ENCODE measurements at places on chromosomes 13 and 19.

- no peak for DNase-seq
Measured at GRCh38 chr13:110403315-110403714, 96.2 kb downstream of the COL4A2 start.

- no peak for DNase-seq
Measured at GRCh38 chr13:46947425-46948191, 50.8 kb upstream of the HTR2A start.

DNA sequence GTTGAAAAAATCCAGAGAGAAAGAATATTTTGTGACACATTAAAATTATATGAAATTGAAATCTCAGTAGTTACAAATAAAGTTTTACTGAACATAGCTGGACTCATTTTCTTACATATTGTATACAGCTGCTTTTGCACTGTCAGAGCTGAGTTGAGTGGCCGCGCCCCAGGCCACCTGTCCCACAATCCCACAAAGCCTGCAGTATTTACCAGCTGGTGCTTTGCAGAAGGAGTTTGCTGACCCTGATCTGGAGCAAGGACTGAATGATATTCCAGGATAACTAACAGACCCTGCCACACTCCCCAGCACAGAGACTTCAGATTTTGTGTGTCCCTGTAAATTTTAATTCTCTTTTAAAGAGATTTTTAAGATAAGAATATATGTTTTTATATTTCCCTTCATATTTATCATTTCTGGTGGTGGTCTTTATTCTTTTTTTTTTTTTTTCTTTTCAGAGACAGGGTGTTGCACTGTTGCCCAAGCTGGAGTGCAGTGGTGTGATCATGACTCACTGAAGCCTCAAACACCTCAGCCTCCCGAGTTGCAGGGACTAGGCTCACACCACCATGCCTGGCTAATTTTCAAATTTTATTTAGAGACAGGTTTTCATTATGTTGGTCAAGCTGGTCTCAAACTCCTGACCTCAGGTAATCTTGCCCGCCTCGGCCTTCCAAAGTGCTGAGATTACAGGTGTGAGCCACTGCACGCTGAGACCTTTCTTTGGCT lies 48.5 kb downstream of the TDRD12 start:
- no peak for DNase-seq

DNA sequence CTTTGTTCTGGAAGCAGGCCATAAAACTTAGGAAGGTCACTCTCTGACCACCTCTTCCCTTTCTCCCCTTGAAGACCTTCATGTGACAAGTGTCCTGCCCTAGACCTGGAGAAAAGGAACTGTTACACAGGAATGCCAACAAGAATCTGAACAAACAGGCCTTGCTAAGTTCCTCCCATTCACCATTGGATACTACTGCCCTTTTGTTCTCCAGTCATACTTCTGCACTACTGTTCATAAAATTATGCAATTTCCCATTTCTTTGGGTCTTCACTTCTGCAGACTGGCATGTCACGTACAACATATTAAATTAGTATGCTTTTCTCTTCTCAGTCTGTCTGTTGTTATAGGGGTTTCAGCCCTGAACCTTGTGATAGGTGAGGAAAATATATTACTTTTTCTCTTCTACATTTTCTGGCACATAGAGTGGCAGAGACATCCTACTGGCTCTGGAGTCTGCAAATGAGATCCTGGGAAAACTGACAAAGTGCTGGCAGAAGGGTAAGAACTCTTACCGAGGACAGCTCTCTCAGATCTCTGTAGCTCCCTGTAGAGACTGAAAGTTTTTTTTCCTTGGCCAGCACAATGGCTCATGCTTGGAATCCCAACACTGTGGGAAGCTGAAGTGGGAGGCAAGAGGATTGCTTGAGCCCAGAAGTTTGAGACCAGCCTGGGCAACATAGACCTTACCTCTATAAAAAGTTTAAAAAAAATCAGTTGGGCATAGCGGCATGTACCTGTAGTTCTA lies 87.6 kb upstream of the SPRY2 start:
- no peak for DNase-seq

GRCh38 chr19:42658076-42658475 lies 63.4 kb upstream of the CEACAM8 start:
- DNase-seq, result no peak

GRCh38 chr19:11375143-11375948 lies 880 bp downstream of the SWSAP1 start:
- DNase-seq, result peak; percentile 70

DNA sequence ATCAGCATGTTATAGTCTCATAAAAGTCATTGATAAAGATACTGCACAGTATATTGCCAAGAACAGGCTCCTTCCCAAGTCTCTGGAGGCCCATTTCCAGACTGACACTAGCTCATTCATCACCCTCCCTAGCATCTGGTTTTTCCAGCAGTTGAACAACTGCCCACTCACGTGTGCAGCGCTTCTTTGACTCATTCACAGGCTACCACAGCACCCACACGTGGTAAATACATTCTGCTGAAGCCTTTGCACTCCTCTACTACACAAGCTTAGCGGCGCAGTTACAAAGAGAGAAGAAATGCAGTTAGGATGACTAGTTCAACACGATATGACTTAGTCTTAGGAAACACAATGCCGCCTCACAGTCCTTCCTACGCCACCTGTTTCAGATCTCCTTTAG lies 87.7 kb downstream of the DOCK9 start:
- DNase-seq, result no peak

DNA sequence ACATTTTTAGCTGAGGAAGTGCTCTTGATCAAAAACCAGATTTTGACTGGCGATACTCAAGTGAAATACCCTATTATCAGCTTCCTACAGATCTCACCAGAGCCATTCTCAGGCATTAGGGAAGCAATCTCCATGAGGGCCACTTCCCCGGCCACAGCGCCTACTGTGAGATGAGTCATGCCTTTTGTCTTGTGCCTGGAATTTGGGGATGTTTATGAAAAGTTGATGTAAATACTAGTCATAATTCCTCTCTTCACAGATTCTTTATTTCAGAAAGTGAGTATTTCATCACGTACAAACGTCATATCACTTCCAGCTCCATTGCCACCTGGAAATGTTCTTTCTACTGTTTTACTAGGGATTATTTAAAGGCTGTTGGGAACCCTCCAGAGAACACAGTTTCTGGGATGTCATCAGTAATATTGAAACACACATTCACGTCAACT lies 25.3 kb upstream of the SLC46A3 start:
- peak; percentile 35 for DNase-seq

DNA sequence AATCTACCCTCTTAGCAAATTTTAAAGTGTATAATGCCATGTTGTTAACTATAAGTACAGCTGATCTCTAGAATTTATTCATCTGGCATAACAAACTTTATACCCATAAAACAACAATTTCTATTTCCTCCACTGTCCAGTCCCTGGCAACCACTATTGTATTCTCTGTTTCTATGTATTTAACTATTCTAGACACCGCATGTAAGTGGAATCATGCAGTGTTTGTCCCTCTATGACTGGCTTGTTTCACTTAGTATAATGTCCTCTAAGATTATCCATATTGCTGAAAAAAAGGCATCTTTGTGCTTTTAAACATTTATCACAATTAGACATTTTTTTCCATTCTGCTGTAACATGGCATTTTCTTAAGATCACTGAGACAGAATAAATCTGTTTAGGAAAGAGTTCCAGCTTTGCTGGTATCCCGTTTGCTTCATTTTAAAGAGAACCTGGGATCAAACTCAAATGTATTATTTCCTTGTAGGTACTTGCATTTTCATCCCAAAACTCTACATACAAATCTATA lies 1191.0 kb downstream of the SLITRK5 start:
- no peak for DNase-seq

DNA sequence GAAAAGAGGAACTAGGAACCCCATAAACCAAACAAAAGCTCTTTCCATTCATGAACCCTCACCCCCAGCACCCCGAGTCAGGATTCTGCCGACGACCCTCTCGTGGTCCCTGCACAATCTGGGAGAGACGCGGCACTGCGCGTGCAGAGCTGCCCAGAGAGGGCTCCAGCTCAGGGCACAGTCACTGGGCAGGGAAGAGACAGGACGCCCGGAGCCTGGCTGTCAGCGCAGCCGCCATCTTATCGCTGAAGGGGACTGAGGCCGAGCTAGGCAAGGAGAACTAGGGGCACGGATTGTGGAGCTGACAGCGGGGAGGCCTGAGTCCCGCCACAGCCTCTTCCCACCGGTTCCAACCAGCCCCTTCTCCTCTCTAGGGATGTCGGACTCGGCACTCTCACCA lies 349 bp downstream of the ZNF98 start:
- DNase-seq, result no peak

- DNase-seq, result peak; percentile 25
Measured at GRCh38 chr13:78806457-78806856, 147.5 kb upstream of the OBI1 start.

DNA sequence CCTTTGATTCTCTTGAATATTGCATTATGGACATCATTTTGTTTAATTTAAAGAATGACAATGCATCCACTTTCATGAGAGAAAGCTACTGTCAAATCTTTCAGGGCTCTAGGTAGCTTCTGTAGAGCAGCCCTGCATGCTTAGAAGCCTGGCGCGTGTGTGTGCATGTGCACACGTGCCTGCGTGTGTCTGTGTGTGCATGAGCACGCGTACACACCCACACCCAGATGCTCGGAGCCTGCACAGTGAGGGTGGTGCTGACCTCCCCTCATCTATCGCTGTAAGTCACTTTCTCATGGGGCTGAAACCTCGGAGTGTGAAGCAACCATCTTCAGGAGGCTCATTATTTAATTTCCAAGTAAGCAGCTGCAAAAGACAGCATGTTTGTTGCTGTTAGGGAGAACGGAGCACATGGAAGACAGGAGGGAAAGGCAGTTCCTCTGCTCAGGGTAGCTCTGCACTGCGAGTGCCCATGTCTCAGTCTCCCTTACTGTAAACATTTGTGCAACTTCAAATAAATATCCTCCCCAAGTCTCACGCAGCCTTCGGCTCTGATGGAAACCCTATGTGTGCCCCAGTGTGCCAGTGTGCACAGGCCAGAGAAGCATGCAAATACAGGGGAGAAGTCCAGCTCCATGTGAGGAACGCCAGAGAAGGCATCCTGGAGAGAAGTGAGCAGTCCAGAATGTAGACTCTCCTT lies 22.8 kb downstream of the TSHZ3 start:
- no peak for DNase-seq

DNA sequence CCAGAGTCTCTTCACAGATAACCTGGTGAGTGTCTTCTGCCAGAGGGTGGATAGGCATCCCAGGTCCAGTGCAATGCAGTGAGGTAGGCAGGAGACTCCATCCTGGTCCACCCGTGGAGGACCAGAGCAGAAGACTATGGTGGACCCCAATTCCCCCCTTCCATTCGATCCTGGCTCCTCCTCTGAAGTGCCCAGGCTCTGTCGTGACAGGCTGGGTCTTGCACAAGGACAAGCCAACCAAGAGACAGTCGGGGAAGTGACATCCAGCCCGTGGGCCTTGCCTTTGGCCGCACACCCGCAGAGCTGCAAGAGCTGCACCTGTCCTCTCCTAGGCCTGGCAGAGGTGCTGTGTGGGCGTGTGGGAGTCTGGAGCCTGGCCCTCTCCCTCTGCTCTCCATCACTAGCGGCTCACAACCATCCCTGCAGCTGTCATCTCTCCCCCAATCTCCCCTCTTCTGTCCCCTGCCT lies 3.1 kb downstream of the ZNF784 start:
- DNase-seq, result no peak

DNA sequence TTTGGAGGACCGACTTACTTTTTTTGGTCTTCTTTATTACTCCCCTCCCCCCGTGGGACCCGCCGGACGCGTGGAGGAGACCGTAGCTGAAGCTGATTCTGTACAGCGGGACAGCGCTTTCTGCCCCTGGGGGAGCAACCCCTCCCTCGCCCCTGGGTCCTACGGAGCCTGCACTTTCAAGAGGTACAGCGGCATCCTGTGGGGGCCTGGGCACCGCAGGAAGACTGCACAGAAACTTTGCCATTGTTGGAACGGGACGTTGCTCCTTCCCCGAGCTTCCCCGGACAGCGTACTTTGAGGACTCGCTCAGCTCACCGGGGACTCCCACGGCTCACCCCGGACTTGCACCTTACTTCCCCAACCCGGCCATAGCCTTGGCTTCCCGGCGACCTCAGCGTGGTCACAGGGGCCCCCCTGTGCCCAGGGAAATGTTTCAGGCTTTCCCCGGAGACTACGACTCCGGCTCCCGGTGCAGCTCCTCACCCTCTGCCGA lies 409 bp downstream of the FOSB start:
- no peak for DNase-seq

- DNase-seq, result no peak
Measured at GRCh38 chr13:52156724-52157261, 2.6 kb downstream of the NEK3 start.

DNA sequence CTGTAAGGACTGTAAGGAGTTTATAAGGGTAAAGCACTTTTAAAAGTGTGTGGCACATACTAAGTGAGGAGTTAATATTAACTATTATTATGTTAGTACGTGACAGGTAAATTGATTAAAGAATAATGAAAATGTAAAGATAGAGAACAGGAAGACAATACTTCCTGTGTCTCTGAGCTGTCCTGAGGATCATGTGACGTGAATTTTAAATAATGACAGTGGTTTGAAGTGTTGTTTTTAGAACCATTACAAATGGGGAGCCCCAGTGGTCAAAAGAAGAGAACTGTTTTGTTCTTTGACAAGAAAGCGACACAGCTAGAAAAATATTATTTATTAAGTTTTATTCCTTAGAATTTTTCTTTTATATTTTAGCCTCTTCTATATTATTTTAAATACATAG lies 241.2 kb upstream of the STARD13 start:
- no peak for DNase-seq

- DNase-seq, result peak; percentile 74
Measured at GRCh38 chr19:45444318-45445041, 20.8 kb upstream of the ERCC1 start.

- peak; percentile 32 for DNase-seq
Measured at GRCh38 chr13:98508685-98509084, 68.2 kb downstream of the STK24 start.

DNA sequence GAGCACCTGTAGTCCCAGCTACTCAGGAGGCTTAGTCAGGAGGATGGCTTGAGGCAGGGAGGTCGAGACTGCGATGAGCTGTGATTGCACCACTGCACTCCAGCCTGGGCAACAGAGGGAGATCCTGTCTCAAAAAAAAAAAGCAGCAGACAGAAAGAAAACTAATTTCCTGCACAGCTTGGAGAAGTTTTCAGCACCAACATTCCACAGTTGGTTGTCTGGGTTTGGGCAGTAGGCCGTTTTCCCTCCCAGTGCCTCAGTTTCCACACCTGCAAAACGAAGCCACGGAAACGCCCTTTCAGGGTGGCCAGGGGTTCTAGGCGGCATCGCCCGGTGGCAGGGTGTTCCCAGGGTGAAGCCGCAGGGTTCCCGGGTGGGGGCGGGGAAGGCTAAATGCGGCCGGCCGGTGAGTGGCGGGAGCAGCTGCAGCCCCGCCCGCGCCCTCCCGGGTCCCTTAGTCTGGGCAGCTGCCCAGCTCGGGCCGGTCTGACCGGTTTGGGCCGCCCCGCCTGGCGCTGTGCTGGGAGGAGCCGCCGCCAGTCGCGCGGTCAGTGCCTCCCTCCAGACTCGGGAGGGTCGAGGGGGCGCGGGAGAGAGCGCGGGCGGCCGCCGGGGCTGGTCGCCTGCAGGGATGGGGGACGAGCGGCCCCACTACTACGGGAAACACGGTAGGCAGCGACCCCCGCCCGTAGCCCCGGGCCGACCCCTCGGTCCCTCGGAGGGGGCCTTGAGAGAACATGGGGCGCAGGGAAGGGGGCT lies at the start of gene SLC44A2:
Gene SLC44A2 (plus strand): TSS at position 551 of the 759 bp plus-strand sequence. CDS start 81 bp downstream, at position 632.
- DNase-seq, result no peak

- no peak for DNase-seq
Measured at GRCh38 chr19:40217934-40218890, at the start of gene TTC9B. TTC9B (minus strand) TSS chr19:40218384; CDS start chr19:40218381, 3 bp downstream.

All from hematopoietic multipotent progenitor cell treated with erythropoietin and hydrocortisone succinate and interleukin-3 and kit ligand, for 8 days (in vitro differentiated cells).